Stimulated activated CD4-positive, alpha-beta T cell treated with anti-CD3 and anti-CD28 coated beads, Interleukin-4, amount 100 ng/mL, for 48 hours (primary cell): ENCODE measurements at places on chromosomes 2 and 18.

DNA sequence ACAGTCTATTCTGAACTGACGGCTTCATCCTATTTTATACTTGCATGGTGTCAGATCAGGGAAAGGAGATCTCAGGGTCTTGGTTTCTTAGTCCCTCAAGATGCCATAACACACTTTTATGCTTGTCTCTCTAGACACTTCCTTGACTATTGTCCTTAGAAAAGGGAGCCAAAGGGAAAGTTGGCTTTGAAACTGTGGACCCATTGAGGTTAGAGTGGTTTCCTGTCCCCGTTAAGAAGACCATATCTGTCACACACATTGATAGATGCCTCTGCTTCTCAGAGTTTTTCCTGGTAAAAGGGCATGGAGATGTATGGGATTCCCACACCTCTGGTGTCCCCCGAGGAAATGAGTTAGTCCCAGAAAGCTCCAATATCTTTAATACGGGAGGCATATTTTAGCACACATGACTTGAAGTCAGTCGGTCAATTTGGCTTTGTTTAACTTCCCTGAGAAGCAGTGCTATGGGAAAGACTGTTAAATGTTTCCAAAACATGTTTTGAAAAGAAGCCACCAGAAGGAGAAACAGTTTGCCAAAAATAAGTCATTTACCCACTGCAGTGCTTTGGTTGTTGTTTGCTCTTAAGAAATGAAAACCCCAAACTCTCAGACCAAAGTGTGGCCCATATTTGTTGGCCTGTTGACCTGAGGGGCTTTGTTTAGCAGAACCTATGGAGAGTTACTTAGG lies 133.4 kb upstream of the CXCR4 start:
- DNase-seq = no peak

DNA sequence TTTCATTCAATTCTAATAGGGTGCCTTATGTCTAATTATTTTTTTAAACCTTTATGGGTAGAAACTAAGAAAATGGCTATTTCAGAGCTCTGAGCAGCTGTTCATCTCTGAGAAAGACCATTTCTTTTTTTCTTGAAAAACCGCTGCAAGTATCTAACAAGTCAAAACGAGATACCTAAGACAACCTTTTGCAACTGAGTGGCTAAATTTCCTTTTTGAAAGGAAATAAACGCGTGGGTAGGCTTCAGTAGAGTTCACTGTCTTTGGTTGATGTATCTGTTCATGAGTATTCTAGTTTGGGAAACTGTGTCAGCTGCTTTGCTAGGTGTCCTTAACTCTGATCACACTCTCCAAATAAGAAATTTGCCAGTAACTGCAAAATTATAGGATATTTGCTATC lies 104.3 kb upstream of the LINC00305 start:
- DNase-seq = no peak

- DNase-seq = no peak
These were observed 88.7 kb upstream of the ATL2 start for GRCh38 chr2:38465789-38466127.

GRCh38 chr2:241008711-241009121 lies 10.3 kb downstream of the SNED1 start:
- no peak for DNase-seq

DNA sequence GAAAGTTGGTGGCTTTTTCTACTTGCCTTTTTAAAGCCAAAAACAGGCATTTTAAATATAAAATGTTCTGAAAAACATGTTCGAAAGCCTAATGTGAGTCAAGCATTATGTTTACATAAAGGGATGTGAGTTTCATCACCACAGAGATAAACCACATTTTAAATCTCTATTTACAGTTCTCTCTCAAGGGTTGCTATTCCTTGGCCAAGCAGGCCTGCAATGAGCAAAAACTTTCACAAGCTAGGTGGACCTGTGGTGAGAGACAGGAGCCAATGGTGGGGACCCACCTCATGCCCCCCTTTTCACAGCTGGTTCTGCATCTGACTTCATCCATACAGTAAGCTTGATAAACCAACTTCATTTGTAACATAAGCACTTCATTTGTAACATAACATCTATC lies 65.1 kb downstream of the CUL3 start:
- no peak for DNase-seq

DNA sequence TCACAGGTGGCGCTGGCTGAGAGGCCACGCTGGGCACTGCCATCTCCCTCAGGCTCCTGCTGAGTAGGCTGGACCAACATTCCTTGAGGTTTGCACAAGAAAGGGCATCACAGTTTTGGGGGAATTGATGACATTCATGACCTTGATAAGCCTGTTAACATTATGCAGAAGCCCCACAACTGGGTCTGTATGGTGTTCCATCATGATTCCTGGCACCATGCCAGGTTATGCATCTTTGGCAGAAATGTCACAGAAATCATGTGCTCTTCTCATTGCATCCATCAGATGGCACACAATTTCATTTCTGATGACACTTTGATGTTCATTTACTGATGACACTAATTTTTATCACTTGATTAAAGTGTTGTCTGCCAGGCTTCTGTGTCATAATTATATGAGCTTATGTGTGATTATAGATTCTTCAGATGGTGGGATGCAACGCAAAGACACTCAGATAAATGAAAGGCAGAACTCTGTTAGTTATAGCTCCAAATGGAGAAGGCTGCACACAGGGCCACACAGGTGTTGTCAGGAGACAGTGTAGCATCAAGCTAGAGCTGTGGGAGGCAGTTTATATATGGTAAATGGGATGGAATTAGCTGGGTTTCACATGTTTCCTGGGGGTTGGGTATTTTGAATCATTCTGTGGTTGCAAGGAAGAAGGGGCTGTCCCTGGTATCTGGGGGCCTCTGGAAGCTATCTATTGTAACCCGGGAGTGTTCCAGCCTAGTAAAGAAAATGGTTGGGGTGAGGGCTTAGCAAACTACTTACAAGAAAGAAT lies 191.3 kb downstream of the SLC39A10 start:
- DNase-seq = no peak

- no peak for DNase-seq
These were observed 347.2 kb upstream of the TNP1 start for GRCh38 chr2:217206907-217207698.

GRCh38 chr18:44700652-44701051 lies 20.0 kb downstream of the SETBP1 start:
- DNase-seq = no peak

GRCh38 chr2:235383272-235383843 lies 110.5 kb upstream of the AGAP1 start:
- DNase-seq = no peak

GRCh38 chr2:148687543-148687942 lies 43.0 kb downstream of the EPC2 start:
- no peak for DNase-seq

DNA sequence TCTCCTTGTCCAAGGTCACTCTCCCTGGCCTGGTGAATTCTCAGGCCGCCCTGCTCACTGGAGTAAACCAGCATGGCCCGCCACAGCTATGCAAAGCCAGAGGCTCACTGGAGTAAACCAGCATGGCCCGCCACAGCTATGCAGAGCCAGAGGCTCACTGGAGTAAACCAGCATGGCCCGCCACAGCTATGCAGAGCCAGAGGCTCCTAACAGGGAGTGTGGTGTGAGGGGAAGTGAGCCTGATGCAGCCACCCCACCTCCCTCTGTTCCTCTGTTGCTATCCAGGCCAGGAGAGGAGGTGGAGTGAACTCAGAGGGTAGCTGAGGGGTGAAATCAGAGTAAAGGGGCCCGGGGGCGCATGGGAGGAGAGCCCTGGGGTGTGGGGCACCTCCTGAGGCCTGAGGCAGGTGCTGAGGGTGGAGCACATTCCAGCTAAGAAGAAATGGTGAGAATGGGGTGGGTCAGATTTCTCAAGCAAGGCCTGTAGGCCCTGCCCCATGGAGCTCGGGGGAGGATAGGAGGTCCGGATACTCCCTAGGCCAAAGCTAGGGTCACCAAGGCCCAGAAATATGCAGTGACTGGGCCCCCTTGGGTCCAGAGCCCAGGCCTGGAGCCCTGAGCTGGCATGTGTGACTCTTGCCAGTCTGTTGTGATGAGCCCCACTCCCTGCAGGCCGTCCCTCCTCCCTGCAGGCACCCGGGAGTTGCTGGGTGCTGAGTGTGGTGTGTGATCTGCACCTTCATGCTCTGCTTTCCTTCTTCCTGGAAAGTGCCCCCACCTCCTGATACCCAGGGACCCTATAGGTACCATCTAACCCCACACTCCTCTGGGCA lies 1.5 kb downstream of the ATP6V1B1 start:
- DNase-seq = no peak

GRCh38 chr2:220678943-220679342 lies 893.2 kb downstream of the EPHA4 start:
- DNase-seq = no peak

- DNase-seq = no peak
These were observed 193.0 kb upstream of the REG3G start for GRCh38 chr2:78832481-78832880.

GRCh38 chr18:37422116-37422515 lies 143.5 kb downstream of the CELF4 start:
- no peak for DNase-seq

DNA sequence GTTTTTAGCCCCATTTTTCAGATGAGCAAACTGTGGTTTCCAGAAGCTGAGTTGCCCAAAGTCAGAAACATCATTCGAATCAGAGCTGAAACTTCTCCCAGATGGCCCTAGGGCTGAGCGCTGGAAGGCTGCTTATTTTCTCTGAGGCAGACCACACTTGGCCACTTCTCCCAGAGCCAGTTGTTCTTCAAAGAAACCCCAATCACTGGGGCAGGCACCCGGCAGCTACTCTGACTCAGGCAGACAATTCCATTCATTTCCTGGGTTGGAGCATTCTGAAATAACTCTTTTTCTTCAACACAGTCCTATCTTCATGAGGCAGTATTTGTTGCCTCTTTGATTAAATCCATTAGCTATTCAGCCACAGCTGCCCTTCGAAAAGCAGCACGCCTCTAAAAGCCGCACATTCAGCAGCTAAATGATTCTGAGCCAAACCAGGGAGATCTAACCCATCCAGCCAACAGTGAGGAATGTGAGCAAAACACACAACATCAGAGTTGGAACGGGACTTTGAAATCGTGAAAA lies 40.9 kb downstream of the LRATD1 start:
- no peak for DNase-seq

GRCh38 chr18:27314996-27315395 lies 129.9 kb upstream of the CHST9 start:
- no peak for DNase-seq

GRCh38 chr2:160621748-160622147 lies 128.1 kb upstream of the RBMS1 start:
- DNase-seq = no peak

GRCh38 chr18:60549338-60549960 lies 176.9 kb upstream of the MC4R start:
- DNase-seq = no peak

- DNase-seq = no peak
These were observed 93.6 kb upstream of the FAM117B start for GRCh38 chr2:202541137-202541536.

DNA sequence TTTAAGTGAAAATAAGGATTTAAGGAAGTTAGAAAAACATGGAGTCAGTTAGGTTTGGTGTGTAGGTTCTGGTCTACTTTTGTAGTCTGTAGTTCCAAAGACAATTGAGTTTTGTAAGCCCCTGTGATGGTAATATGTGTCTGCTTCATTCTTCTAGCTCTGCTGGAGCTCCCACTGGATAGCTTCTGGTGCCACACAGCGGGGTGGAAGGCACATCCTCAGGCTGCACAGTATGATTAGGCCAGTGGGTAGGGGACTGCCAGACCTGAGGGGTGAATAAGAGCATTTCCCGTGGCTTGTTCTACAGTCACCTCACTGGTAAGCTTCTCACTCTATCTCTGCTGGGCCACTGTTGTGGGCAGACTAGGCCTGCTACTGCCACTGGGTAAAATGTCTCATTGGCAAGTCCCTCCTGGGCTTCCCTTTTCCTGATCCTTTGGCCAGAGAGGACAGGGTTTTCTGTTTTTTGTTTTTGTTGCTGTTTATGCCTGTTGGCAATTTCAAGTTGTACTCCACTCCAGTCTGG lies 44.5 kb downstream of the TMEM131 start:
- no peak for DNase-seq

DNA sequence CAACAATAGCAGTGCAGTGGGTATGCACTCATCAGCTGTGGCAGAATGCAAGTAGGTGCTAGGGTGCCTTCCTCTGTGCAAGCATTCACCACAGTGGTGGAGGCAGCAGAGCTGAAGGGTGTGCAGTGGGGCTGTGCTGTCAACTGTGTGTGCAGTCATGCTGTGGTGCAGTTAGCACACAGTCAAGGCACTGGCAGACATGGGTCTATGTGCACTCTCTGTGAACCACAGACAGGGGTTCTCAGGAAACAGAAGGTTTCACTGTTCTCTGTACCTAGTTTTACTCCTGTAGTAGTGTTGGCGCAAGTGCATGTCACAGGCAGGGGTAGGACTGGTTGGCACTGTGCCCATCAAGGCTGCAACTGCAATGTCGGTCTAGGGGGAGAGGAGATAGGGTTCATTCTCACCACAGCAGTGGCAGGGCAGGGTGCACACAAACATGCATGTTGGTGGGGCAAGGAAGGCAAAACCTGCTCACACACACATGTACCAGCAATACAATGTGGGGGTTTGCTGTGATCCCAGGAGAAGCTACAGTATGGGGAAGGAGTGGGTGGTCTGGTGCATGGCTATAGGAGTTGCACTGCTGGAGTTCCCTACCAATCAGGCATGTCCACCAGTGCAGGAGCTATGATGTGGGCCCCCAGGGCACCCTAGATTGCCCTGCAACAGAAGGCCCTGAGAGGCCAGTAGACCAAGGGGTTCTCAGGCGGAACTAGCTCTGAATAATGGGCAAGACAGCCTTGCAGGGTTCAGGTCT lies 242.7 kb upstream of the DDX18 start:
- DNase-seq = no peak
